ENCODE measurements at places on chromosomes 5 and 9.

DNA sequence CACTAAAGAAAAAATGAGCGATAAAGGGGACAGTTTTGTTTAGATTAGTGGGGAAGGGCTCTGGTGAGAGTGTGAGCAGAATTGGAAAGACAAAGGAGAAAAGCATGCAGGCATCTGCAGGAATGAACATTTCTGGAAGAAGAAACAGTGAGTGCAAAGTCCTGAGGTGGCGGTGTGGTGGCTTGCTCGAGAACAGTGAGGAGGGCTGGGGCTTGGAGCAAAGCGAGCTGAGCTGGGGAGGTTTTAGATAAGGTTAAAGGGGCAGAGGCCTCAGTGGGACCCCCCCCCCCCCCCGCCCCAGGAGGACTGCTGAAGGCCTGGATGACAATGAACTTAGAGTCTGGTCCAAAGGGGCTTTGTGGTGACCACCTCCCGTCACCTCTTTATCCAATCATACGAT lies 202.7 kb upstream of the MVB12B start:
- DNase-seq = no peak

DNA sequence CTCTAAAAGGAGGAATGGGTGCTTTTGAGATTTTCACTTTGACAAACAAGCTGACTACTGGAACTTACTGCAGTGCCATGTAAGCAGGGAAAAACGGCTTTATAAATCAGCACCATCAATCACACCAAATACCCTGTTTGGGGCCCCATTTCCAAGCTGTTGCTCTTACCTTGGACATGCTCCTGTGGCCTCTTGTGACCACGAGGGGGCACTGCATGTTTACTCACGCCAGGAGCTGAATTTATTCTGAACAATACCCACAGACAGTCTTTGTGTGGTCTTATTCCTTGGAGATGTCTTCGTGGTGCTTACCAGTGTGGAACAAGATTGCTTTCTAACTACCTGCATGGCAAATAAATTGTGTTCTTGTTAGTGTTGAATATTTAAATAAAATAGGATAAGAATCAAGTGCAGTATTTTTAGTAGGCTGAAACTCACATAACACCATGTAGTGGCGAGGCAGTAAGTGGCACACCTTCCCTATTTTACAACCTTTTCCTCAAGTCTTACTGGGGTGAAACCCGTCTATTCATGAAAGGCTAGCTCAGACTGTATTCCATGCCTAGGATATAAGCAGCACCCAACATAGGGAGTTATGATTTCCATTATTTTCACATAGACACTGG lies 155.5 kb upstream of the NMUR2 start:
- peak; percentile 66 for DNase-seq

- DNase-seq = no peak
Measured at GRCh38 chr9:92155221-92155620, 40.0 kb upstream of the SPTLC1 start.

DNA sequence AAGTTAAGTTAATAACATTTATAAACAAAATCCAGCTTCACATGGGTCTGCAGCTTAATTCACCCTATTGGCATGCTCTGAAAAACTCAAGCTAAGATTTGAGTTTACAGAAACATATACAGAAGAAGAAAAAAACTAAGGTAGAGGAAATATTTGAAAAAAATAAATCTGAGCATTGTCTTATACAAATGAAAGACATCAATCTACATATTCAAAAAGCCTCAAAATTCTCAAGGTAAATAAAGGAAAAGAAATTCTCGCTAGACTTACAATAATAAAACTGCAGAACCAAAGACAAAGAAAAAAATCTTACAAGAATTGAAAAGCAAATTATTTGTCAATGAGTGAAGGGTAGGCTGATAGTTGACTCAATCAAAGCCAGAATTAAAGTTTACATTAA lies 493.4 kb downstream of the CETN3 start:
- DNase-seq = no peak

- DNase-seq = no peak
Measured at GRCh38 chr5:132489051-132489770, 1.4 kb downstream of the IRF1 start.

GRCh38 chr5:116415182-116415581 lies 159.4 kb downstream of the SEMA6A start:
- no peak for DNase-seq

DNA sequence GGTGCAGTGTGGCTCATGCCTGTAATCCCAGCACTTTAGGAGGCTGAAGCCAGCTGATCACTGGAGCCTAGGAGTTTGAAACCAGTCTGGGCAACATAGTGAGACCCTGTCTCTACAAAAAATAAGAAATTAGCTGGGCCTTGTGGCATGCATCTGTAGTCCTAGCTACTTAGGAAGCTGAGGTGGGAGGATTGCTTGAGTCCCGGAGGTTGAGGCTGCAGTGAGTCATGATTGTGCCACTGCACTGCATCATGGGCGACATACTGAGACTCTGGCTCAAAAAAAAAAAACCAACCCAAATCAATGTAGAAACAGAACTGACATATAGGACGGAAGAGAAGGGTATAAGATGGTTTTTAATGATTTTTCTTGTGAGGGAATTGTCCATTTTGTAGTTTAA lies 27.7 kb downstream of the G3BP1 start:
- DNase-seq = peak; percentile 13

- no peak for DNase-seq
Measured at GRCh38 chr9:36940881-36941280, 93.2 kb downstream of the PAX5 start.

GRCh38 chr5:7078101-7078500 lies 317.8 kb upstream of the ADCY2 start:
- no peak for DNase-seq

- DNase-seq = peak; percentile 79
Measured at GRCh38 chr9:79809931-79810330, 238.2 kb downstream of the TLE4 start.

DNA sequence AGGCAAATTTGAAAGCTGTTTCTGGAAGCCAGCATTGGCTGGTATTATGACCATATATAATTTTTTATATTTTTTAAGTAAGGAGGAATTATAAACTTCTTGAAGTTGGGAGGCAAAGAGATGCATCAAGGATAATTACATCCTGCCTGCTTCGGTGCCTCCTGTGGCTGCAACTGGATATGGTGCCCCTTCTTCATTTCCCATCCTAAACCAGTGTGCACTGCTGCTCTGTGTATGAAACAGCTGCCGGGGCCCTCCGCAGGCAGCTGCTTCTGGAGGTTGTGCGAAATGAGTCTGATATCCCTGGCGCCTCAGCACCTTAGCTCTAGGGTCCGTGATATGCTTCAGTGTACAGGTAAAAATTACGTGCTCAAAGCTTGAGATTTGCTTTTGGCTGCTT lies 304.2 kb downstream of the ENC1 start:
- no peak for DNase-seq

DNA sequence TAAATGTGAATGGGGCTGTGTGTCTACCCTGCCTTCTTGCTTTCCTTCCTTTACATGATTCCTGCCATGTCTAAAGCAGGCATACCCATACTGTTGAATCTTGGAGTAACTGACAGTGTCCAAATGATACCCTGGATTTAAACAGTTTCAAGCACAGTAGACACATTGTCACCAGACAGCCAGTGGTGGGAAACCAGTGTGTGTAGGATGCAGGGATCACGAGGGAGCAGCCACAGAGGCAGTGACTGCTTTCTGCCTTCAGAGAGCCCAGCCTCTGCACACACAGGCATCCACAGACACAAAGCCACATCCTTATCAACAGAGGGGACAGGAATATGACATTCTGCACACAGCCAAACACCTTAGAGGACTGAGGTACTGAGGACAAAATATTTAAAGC lies 184.2 kb upstream of the TBCA start:
- DNase-seq = no peak

- DNase-seq = no peak
Measured at GRCh38 chr5:157160001-157160400, 6.1 kb downstream of the GARIN3 start.

DNA sequence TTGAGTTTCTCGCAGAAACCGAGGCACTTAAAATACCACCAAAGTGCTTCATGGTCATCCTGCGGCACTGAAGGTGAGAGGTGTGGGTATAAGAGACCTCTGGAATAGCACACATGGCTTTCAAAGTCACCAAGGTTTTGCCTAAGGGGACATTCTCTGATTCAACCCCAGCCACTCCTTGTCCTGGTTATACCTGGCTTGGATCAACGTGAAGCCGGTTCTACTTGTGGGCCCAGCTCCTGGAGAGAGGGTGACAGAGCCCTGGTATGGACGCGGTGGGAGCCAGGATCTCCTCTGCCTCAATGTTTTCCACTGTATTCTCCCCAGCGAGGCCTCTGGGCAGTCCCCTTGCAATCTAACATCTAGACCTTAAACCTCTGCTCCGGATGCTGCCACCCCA lies 132.0 kb downstream of the FSTL4 start:
- DNase-seq = no peak

DNA sequence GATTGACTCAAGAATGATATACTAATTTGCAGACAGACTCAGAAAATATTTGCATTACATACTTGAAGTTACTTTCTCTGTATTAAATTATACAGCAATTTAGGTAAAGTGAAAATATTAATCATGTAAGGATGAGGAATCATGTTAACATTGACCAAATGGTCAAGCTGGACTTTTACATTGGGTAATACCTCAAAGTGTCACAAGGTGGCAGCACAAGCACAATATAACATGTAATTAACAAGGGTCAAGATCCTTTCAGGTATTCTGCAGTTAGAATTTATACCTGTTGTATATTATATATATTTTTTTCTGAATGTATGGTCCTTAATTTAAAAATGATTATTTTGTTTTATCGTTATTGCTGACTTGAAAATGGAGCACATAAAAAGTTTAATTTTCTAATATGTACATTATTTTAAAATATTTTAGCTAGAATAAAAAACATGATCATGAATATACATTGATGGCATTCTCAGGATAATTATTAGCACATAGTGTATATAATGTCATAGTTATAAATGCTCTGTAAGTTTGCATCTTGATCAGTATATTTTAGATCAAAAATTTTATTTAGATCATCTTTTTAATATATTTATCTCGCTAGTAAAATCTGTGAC lies 8.6 kb downstream of the HAPLN1 start:
- peak; percentile 36 for DNase-seq

GRCh38 chr9:12424243-12424642 lies 268.9 kb upstream of the TYRP1 start:
- no peak for DNase-seq

DNA sequence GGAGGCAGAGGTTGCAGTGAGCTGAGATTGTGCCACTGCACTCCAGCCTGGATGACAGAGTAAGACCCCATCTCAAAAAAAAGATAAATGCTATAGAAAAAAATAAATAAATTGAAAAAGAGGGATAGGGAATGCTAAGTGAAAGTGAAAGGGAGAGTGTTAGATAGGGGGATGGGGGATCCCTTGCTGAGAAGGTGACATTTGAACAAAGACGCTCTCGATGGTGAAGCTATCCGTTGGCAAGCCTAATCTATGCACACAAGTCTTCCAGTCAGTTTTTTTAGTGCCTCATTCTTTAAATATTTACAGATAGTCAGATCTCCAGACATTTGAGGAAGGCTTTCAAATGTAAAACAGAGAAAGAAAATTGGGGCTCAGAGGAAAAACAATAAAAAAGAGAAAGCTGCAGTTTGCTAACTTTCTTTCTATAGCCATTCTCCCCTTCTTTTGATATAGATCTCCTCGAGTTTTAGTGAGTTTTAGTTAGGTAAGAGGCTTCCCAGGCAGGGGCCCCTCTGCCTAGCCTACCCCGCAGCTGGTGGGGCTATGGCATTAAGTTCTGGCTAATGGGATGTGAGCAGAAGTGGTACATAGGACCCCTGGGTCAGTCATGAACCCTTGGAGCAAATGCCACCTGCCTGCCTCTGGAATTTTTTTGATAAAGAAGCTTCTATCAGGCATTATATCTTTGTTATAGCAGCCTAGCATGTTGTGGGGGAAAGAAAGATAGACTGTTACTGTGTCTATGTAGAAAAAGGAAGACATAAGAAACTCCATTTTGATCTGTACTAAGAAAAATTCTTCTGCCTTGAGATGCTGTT lies 12.0 kb downstream of the GLRX start:
- DNase-seq = no peak

- DNase-seq = no peak
Measured at GRCh38 chr9:72462340-72462739, 59.1 kb upstream of the TMC1 start.

DNA sequence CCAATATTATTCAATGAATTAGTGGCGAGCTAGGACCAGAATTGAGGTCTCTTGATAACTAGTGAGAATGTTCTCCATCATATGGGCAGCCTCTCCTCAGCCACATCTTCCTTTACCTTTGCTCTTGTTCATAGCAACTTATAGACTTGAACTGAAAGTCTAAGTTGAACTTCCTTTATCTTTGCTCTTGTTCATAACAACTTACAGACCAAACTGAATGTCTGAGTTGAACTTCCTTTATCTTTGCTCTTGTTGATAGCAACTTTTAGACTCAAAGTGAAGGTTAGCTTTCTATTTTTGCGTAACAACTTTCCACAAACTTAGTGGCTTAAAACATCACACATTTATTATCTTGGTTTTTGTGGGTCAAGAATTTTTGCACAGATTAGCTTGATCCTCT lies 146.4 kb upstream of the C9orf72 start:
- no peak for DNase-seq

GRCh38 chr9:136587145-136587943 lies 41.5 kb upstream of the NOTCH1 start:
- peak; percentile 51 for DNase-seq

- no peak for DNase-seq
Measured at GRCh38 chr5:14752497-14753071, 88.1 kb downstream of the OTULIN start.

DNA sequence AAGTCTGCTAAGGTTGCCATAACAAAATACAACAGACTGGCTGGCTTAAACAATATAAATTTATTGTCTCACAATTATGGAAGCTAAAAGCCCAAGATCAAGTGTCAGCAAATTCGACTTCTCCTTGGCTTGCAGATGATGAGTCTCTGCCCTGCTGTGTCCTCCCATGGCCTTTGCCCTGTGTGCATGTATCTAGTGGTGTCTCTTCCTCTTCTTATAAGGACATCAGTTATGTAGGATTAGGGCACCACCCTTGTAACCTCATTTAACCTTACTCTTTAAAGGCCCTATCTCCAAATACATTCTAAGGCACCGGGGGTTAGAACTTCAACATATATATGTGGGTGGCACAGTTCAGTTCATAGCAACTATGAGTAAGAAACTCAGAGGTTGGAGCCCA lies 157.9 kb upstream of the RASA1 start:
- no peak for DNase-seq

DNA sequence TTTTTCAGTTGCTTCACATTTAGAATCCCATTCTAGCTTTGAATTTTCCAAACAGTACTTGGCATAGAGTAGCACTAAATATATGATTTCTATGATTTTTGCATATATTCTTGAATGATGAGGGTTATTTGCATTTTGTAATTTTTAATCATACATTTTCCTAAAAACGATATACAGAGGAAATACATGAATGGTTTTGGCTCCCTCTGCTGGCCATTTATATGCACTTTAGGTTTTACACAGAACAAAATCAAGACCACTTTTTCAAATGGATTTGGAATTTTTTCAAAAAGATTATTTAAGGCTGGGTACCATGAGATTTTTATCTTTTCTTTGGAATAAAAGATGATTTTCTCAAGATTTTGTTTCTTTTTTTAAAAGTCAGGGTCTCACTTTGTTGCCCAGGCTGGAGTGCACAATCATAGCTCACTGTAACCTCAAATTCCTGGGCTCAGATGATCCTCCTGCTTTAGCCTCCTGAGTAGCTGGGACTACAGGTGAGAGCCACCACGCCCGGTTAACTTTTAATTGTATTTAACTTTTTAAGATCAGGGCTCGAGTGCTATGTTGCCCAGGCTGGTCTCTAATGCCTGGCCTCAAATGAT lies 16.7 kb upstream of the COMMD10 start:
- peak; percentile 60 for DNase-seq

Measured in AG10803 (cell line).